ENCODE measurements at places on chromosomes 11 and 22. TPM values are rescaled to one million over a fixed set of nuclear protein-coding genes. Genes with fewer than 3 reads are reported as not detected.

DNA sequence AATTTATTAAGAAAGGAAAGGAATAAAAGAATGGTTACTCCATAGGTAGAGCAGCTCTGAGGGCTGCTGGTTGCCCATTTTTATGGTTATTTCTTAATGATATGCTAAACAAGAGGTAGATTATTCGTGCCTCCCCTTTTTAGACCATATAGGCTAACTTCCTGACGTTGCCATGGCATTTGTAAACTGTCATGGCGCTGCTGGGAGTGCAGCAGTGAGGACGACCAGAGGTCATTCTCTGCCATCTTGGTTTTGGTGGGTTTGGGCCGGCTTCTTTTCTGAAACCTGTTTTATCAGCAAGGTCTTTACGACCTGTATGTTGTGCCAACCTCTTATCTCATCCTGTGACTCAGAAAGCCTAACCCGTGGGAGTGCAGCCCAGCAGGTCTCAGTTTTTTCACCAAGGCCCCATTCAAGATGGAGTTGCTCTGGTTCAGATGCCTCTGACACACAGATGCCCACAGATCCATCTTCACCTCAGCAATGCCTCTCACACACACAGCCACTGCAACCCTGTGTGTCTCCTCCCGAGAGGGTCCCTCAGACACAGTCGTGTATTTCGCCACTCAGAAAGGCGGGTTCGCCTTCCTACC, 16.4 kb upstream of the JAM3 start:
- DNase-seq: no peak

- DNase-seq: no peak
These were observed 31.5 kb upstream of the SLC22A12 start for GRCh38 chr11:64559351-64560138.

GRCh38 chr11:14643697-14644225, at the start of gene PDE3B:
TSS of gene PDE3B (plus strand) at chr11:14643804. CDS start at chr11:14644076, 272 bp downstream.
- DNase-seq: no peak

CD3G gene
- not detected for total RNA-seq

GGTLC2 gene
- total RNA-seq: not detected

All from HFFc6 (cell line).